Left lung (tissue), 14 donors: ENCODE measurements at places on chromosomes 7 and 10.

DNA sequence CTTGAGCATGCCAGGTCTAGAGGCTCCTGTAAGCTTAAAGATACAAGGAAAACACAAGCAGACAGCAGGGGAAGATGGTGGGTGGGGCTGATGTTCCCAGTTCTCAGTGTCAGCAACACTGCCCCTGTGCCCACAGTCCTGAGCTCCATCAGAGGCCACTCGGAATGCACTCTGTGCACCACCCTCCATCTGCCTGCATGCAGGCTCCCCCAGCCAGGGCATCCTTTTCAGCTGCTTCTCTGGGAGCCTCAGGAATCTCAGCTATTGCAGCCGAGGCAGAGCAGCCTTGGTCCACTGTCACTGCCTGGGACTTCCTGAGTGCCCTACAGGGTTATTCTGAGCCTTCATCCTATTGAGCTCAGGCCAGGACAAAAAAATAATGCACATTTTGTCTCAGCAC is 22.2 kb downstream of the LBX1 start:
- DNase-seq, result no peak

- DNase-seq, result no peak
These were observed 2.9 kb downstream of the NUP205 start for GRCh38 chr7:135560631-135561030.

GRCh38 chr7:78718212-78718611 is 735.3 kb downstream of the MAGI2 start:
- no peak for DNase-seq

DNA sequence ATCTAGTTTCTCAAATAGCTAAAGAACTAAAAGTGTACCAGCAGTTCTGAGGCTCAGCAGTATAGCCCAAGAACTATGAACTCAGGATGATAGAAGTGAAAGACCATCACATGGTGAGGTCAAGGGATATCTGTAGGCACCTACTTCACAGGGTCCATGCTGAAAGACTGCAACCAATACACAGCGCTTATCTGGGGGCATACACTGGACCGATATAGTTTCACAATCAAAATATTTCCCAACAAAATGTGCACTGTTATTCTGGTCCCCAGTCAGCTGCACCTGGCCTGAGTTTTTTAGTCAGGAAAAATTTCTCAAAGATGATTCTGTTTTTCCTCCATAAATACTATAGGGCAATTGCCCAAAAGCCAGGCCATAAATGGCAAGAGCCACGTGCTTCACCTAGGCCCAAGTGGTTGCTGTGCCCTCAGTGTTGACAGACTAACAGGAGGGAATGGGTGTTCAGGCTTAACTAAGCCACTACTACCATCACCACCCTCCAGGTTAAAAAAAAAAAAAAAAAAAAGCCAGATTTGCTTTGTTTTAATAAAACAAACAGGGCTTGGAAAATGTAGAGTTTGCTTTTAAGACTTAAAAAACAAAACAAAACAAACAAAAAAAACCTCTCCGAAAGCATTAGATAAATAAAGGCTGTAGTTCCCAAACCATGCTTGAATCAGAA is 58.5 kb downstream of the OGDH start:
- no peak for DNase-seq

DNA sequence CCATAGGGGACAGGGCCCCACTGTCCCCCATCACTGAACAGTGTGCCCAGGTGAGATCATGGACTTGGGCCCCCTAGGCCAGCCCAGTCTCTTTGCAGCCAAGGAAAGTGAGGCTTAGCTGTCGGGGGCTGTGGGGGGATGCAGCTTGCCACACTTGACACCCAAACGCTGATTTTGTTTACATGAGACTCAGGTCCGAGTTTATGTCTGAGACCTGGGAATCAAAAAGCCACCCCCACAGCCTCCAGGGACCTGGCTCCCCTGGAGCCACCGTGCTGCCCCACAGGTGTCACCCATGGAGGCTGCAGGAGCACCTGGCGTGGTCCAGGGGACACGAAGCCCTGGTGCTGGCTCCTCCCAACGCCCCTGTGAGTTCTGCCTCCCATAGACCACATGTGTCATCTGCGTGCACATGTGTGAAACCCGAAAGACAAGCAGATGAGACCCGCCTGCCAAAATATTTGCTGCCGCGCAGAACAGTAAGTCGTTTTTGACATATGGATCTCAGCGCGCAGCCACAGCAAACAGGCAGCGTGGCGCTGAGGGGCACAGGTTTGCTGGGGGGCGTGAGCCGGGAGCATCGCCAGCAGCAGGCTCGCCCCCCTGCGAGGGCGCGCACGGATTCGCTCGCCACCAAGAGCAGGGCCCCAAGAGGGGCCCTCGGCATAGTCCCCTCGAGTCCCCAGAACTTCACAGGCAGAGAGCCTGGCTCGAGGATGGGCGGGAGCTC is 112.3 kb downstream of the LHPP start:
- no peak for DNase-seq

DNA sequence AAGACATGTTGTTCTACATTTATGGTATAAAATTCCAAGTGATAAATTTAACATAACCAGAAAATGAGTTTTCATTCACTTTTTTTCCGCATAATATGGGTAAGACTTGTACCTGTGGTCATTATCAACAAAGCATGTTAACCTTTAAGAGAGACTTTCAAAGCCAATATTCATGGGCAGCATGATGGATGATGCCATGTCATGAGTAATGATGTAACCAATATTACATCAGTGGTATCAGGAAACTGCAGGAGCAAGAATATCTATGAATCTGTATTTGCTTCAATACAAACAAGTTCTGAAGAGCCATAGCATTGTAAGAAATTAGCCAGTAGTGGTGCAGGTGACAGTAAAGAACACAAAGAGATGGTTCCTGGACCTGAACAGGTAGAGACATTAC is 126.9 kb downstream of the C1GALT1 start:
- no peak for DNase-seq

DNA sequence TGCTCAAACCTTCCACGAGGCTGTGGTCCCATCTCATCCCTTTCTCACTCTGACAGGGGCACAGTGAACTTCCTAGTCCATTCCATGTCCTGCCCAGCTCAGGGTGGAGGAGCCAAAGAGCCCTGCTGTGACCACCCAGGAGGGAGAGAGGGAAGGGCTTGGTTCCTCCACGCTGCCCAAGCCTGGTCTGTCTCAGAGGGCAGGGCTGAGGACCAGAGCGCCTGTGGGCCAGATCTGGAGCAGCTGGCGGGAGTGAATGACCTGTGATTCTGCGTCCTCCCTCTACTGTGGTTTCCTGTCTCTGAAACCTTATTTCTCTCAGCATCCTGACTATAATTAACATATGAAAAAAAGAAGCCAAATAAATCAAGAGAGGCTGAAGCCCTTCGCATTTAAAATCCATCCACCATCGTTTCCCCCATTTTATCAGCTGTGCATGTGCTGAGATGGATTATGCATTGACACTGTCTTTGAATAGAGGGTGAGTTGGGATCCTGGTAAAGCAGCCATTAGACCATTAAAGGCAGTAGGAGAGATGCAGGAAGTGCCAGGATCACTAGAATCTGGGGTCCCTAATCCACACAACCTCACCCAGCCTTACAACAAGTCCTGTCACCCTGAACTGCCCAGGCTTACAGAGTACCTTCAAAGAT is 165.6 kb downstream of the DPP6 start:
- DNase-seq, result no peak

DNA sequence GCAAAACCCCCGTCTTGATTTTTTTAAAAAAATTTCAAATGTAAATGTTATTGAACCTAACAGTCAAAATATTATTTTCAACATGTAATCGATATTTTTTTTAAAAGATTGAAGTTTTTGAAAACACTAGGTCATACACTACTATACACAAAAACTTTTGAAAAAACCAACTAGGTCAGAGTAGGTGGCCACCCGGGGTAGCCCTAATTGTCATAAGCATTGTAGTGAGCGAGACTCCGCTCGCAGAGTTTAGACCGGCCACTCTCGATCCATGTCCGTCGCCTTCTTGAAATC is 417 bp downstream of the RFC2 start:
- DNase-seq, result no peak

- no peak for DNase-seq
These were observed 13.3 kb downstream of the GPR37 start for GRCh38 chr7:124752310-124752709.

- DNase-seq, result no peak
These were observed 43.7 kb downstream of the ANXA8 start for GRCh38 chr10:47440207-47440606.

- DNase-seq, result no peak
These were observed 239.5 kb upstream of the PITRM1 start for GRCh38 chr10:3412071-3412582.

GRCh38 chr7:139124084-139124914 is 14.8 kb upstream of the ZC3HAV1 start:
- DNase-seq, result no peak

GRCh38 chr7:44650772-44651171 is 44.3 kb downstream of the OGDH start:
- no peak for DNase-seq

- DNase-seq, result no peak
These were observed 31.4 kb downstream of the STEAP1B start for GRCh38 chr7:22468609-22469008.

- DNase-seq, result no peak
These were observed 21.7 kb downstream of the ZCWPW1 start for GRCh38 chr7:100406767-100407166.

DNA sequence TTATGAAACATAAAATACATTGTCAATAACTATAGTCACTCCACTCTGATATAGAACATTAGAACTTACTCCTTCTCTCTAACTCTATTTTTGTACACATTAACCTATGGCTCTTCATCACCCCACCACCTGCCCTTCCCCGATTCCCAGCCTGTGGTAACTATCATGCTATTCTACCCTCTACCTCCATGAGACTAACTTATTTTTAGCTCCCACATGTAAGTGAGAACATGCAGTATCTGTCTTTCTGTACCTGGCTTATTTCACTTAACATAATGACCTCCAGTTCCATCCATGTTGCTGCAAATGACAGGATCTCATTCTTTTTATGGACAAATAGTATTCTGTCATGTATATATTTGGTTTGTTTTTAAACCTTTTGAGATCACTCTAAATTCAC is 8.8 kb upstream of the NOD1 start:
- DNase-seq, result no peak
